ENCODE measurements at places on chromosomes 12 and 14.

DNA sequence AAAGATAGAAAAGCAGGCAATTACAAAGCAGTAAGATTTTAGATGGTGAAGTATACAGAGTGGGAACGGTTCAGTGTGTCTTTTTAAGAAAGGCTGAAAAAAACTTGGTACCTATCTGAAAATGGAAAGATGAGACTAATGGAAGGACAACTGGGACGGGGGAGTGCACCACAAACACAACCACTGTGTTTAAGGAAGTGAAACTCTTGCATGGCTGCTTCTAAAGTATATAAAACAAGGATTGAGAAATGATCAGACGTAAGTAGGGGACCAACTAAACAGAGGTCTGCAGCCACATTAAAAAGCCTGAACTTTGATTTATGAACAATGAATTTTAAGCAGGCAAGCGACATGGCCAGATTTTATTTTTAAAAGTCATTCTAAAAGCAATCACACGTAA, 328.6 kb downstream of the MDGA2 start:
- DNase-seq = no peak

DNA sequence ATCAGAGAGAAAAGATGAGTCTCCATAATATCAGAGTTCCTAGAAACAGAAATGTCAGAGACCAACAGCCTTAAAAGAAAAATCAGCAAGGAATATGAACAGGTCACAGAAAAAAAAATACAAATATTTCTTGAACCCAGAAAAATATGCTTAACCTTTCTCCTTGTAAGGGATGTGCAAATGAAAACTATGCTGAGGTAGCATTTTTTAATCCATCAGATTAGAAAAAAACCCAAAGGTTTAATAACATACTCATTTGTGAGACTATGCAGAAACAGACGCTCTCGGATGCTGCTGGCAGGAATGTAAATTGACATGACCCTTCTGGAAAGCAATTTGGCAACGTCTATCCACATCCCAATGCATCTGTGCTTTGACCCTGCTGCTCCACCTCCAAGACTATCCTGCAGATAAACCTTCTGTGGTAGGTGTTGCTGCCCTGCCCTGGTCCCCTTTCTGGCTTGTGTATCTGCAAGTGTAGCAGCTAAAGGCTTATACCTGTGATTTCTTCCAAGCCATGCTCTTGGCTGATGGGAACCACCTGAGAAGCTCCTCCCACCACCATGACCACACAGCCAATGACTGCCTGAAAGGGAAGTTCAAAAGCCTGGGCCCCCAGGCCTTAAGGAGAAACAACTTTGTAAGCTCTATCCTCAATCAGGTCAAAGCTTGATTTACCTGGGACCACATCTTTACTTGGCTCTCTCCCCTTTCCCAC, 49.4 kb downstream of the LTBP2 start:
- no peak for DNase-seq

DNA sequence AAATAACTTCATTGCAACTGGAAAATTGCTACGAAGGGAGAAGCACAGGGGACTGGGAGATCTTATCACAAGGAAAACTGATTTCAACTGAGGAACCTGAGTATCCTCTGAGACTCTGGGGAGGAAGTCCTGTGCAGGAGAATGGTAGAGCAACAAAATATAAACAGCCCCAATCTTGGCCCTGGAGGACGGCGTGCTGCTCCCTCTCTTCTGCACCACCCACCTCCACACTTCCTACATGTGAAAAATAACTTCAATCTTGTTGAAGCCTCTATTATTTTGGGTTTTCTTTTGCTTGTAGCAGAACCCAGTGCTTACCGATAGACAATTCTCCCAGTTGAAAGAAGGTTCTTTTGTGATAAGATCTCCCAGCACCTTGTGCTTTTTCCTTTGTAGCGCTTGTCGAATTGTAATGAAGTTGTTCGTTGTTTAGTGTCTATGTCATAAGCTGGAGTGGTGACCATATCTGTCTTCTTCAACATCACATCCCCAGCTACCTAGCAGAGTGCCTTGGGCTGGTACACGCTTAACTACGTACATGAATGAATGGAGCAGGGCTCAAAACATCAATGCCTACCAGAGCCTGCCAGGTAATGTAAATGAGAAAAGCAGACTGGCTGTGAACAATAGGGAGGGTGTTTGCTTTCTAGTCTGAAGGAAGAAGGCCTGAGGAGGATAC, 2.8 kb upstream of the CD4 start:
- DNase-seq = no peak

GRCh38 chr12:116043659-116044535, 233.6 kb downstream of the MED13L start:
- no peak for DNase-seq

DNA sequence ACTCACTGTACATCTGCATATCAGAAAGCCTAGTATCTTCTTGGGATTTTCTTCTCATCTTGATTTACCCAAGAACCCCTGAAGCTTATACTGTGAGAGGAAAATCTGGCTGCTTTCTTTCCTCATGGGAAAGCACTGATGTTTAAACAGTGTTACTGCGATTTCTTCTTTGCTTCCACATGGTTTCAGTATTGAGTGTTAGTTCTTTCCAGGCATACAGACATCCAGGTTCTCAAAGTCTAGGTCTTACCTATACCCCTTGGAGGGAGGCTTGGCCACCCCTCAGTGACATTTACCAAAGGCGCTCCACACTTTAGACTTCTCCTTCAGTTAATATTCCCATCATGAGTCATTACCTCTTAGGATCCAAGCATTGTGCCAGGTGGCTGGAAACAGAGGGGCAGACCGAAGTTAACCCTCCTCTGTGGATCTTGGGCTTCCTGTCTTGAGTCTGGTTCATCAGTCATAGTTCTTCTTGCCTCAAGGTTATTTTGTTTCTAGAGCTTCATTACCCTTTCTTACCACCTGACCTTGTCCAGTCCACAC, 79.1 kb downstream of the TMEM117 start:
- DNase-seq = no peak

- no peak for DNase-seq
Observed at GRCh38 chr12:91009319-91009950, 4.7 kb upstream of the EPYC start.
